ENCODE measurements at places on chromosomes 6 and 20.
A peak's percentile ranks its signal among the peaks of the same experiment; 100 is the strongest.

- no peak for DNase-seq
Measured at GRCh38 chr6:121896771-121897170, 461.3 kb downstream of the GJA1 start.

DNA sequence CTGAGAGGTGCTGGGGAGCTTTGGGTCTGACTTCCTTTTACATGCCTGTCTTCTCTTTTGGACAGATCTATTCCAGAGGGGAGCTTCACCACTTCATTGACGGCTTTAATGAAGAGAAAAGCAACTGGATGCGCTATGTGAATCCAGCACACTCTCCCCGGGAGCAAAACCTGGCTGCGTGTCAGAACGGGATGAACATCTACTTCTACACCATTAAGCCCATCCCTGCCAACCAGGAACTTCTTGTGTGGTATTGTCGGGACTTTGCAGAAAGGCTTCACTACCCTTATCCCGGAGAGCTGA lies 13.1 kb downstream of the PRDM1 start:
- DNase-seq: no peak

DNA sequence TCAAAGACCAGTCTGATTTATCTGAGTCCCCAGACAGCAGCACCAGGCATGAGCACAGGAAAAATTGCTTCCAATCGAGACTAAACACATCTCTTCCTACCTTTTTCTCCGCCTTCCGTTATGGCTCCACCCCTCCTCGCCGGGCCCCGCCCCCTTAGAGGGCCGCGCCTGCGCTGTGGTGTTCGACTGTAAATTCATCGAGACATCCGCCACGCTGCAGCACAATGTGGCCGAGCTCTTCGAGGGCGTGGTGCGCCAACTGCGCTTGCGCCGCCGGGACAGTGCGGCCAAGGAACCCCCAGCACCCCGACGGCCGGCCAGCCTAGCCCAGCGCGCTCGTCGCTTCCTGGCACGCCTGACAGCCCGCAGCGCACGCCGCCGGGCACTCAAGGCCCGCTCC lies 8.9 kb downstream of the REM1 start:
- DNase-seq: peak; percentile 51

DNA sequence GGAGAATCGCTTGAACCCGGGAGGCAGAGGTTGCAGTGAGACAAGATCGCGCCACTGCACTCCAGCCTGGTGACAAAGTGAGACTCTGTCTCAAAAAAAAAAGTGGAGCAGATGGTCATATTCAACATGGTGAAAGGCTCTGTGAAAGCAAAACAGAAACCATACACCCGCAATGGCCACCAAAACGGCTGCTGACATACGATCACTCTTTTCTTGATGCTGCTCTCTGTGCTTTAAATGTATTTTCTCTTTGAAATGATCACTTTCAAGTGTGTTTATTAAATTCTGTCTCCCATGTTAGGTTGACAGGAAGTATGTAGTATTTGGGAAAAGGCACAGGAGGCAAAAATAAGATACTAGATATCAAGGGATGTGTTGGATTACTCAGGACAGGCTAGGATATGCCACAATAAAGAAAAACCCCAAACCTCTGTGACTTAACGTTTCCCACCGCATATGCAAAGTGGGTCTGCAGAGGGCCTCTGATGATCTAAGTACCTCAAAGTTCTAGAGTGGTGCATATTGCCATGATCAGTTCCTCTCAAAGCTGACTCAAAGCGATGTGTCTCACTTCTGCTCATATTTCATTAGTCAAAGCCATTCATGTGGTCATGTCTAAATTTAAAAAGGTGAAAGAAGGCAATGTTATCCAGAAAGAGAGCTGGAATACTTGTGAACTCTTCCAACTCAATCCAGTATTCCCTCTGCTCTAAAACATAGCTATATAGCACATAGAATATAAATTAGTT lies 155.1 kb upstream of the SOX4 start:
- no peak for DNase-seq

DNA sequence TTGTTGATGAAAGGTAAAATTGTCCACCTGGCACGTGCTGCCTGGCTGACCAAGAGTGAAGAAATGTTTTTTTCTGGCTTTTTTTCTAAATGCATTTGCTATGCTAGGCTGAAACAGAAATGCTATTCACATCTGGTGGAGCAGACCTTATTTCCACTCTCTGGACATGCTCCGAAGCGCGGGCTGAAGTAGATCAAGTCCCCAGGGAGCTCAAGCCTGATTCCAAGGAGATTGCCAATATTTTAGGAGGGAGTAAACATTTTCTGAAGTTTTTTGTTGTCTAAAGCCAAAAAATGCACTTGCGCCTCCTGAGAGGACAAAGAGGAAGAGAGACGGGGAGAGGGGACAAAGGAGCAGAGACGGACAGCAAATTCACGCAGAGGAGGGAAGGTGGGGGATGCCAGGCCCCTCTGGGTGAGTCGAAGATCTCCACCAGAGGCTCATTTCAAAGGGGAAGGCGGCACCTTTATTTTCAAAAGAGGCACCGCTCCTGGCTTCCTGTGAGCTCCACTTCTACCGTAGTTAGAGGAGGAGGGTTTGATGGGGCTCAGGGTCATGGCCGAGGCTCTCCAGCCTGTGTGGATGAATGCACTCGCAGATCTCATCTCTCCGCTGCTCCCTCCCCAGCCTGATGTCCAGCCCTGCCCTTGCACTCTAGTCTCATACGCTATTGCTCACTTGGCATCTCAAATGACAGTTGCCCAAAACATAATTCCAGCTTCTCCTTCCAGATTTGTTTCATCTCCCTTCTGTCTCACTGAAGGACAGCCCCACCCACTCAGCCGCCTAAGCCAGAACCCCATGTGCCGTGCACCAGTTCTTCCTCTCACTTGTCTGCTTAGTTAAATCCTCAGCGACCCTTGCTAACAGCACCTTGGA lies 23.1 kb upstream of the SMOC2 start:
- DNase-seq: no peak

DNA sequence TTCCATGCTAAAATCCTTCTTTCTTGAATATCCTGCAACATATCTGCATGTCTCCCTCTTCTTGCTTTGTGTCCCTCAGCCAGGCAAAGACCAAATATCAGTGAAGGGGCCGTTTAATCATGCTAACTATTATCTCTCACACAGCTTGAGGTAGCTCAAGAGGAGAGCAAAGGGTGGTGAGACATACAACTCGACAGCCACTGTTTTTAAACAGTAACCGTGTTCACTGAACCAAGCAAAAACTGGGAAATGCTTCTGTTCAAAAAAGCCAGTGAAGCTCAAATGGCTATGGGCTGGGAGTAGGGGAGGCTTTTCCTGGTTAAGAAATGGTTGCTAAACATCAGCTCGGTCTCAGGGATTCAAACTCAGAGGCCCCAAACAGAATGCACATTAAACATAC lies 83.4 kb downstream of the MAP7 start:
- DNase-seq: no peak

- DNase-seq: no peak
Measured at GRCh38 chr6:91142154-91142553, 555.3 kb upstream of the MAP3K7 start.

DNA sequence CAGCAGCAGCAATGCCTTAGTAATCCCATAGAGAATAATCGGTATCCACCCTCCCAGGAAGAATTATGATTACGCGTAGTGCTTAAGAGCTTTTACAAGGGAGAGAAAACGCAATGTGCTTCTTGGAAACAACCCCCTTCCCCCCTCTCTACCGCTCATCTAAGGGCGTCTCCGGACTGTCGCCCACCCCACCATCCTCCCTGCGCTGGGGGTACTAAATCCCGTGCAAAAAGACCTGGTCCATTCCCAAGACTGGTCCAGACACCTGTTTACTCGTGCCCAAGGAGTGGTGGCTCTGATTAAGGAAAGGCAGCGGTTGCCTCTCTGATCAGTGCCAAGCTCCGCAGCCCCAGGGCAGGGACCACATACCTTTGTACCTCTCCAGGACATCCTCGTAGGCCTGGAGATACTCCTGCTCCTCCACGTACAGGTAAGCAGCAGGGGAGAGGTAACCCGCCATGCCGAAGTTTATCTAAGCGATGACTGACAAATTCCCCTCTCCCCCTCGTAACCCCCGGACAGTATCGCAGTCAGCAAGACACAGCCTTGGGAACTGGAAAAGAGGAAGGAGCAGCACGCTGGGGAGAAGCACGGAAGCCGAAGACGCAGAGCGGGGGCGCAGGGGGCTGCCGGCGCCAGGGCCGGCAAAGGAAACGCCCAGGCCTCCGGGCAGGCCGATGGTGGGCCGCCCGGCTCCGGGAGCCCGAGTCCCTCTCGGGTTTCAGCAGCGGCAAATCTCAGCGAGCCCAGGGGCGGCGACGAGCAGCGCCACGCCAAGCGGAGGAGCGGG lies 112.0 kb upstream of the BEND6 start:
- DNase-seq: peak; percentile 39

DNA sequence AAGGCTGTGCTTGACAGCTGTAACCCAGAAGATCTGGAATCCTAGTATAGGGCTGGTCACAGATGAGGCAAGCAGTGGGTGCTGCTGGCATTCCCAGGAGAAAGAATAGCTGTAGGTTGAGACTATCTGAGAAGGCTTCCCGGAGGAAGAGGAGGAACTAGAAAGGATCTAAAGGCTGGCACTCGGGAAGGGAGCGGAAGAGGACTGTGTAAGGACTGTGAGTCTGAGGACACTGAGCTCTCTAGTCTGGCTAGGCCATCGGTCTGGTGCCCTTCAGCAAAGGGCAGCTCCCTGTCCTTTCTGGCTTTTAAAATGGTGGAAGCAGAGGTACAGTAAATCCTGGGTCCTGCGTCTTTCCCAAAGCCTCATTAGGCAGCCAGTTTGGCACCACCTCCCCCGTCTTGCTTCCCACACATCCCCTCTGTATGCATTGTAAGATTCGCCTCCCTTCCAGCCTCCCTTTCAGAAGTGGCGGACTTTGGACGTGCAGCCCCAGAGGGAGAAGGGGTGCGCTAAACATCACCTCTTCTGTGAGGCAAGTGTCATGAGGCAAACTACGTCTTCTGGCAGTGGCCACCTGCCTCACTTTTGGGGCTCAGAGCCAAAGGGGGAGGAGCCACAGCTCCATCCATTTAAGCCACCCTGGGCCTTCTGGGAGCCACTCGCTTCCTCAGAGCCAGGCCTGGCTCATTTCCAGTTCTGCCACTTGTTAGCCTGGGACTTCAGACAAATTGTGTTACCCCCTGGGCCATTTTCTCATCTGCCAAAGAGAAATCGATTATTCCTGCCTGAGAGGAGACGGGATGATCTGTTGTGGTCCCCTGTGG lies 8.6 kb downstream of the SNPH start:
- DNase-seq: peak; percentile 14

GRCh38 chr6:12395898-12396297 lies 105.7 kb downstream of the EDN1 start:
- DNase-seq: no peak

- DNase-seq: no peak
Measured at GRCh38 chr6:160798625-160799024, 96.6 kb downstream of the PLG start.

- no peak for DNase-seq
Measured at GRCh38 chr6:142850679-142851423, 94.1 kb downstream of the HIVEP2 start.

DNA sequence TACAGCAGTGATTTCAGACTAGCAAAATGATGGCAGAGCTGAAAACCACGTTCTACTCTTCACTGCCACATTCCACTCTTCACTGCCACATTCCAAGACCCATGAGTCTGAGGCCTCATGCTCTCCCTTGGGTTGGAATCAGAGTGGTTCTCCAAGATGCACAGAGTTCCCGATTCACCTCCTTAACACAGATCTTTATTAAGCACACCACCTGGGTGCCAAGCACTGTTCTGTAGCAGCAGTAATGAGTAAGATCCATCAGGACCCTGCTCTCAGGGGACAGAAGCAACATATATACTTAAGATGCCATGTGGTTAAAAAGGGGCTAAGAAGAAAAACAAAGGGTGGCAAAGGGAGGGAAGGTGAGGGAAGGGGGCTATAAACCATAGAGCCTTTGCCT lies 26.9 kb downstream of the TSHZ2 start:
- no peak for DNase-seq

DNA sequence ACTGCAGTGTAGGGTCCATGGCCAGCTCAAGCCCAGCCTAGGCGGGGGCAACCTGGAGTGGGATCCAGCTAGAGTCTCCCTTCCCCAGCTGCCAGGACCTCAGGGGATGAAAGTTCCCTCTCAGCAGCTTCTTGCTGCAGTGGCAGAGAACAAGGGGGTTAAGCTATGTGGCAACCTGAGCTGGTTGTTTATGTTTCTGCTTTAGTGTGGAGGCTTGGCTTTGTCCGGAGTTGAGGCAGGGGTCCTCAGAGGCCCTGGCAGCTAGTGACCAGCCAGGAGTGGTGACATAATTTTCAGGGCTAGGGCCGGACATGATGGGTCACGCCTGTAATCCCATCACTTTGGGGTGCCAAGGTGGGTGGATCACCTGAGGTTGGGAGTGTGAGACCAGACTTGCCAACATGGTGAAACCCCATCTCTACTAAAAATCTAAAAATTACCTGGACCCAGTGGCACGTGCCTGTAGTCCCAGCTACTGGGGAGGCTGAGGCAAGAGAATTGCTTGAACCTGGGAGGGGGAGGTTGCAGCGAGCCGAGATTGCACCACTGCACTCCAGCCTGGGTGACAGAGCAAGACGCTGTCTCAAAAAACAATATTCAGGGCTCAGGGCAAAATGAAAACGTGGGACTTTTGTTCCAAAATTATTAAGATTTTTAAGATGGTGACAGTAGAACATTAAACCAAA lies 8.5 kb upstream of the PCIF1 start:
- no peak for DNase-seq

All from activated T-cell treated with anti-CD3 and anti-CD28 coated beads, Interleukin-2, amount 50 U/mL, for 24 hours (primary cell).